Kidney tubule cell (primary cell): ENCODE measurements at places on chromosomes 4 and X.
A peak's percentile ranks its signal among the peaks of the same experiment; 100 is the strongest.

DNA sequence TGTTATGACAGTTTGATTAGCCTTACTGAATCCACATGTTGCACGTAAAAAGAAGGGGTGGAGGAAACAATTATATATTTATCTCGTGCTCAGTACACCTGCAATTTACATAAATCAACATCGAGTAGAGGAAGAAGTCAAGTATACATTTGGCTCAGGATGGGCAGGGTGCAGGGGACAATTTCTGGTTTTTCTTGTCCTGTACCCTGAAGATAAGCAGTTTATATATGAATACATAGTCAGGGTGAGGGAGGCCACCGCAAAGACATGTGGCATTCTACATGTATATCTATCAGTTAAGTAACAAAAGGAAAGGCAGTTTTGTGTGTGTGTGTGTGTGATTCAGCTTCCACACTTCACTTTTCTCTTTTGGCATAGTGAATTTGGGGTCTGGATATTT lies 11.1 kb upstream of the EREG start:
- no peak for DNase-seq

DNA sequence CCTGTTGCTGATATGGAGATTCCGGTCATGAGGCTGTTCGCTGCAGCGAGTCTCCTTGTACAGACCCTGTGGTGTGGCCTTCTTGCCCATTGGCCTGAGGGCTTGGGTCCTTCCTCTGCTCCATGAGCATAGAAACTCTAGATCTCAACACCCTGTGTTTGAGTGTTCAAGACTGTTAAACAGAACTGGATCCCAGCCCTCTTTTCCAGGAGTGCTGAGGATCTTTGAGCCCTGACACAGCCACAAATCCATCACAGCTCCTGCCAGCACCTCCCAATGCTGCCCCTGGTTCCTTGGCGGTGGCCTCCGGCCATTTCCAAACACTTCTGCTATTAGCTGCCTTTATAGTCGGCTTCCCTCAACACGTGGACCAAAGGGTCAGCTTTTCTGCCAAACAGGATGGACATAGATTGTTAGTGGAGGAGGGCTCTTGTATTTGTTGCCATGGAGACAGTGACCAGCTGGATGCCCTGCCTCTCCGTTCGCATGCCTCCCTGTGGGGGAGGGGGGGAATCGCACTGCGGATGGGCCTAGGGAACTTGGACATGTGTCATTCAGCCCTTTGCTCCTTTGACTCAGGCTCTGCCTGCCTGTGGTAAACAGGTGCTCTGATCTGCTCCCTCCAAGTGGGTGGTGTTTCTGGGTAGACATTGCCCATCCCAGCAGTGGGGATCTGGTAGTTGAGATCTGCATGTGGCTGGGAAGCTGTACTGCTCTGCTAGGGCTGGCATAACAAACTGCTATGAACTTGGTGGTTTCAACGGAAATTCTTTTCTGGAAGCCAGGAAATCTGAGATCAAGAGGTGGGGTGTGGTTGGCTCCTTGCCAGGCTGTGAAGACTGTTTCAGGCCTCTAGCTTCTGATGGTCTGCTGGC lies 6.9 kb upstream of the WDR1 start:
- peak; percentile 93 for DNase-seq

GRCh38 chr4:6320663-6321062 lies 51.0 kb downstream of the WFS1 start:
- no peak for DNase-seq

GRCh38 chr4:82248903-82249632 lies 124.7 kb downstream of the HNRNPD start:
- no peak for DNase-seq

- DNase-seq = peak; percentile 54
These were observed 725 bp downstream of the FAM120C start for GRCh38 chrX:54182194-54182863.

DNA sequence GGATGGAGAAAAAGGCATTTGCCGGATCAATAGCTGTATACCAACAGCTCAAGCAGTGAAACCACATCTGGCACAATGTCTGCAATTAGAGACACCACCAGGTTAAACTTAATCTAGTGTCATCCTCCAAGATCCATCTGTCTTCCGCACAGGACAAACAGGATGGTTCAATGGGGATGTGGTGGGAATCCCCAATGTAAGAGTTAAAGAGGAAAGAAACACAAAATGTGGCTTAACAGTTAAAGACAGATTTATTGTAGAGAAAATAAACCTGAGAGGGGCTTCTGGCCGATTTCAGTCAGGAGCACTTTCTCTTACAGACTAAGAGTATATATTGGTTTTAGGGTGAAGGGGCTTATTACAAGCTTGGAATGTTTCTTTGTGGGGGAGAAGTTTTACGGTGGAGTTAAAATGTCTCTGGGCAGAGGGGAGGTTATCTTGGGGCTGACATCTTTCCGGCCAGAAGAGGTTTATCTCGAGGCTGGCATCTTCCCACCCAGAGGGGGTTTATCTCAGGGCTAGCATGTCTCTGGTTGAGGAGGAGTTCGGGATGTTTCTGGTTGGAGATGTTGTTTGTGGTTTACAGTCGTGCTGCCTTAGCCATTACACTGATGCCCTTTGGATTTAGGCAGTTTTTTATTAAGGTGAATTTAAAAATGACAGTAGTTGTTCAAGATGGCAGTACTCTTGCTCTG lies 61.7 kb downstream of the KANTR start:
- DNase-seq = no peak

- no peak for DNase-seq
These were observed 84.3 kb upstream of the PLAC1 start for GRCh38 chrX:134742573-134742972.

DNA sequence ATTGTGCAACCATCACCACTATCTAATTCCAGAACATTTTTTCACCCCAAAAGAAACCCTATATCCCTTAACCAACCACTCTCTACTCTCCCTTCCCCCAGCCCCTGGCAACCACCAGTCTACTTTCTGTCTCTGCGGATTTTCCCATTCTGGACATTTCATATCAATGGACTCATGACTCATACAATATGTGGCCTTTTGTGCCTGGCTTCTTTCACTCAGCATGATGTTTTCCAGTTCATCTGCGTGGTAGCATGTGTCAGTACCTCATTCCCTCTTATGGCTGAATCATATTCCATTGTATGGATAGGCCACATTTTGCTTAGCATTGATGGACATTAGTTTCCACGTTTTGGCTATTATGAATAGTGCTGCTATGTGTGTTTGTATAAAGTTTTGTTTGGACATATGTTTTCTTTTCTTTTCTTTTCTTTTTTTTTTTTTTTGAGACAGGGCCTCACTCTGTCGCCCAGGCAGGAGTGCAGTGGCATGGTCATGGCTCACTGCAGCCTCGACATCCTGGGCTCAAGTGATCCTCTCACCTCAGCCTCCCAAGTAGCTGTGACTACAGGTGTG lies 335.4 kb downstream of the BCOR start:
- peak; percentile 59 for DNase-seq

DNA sequence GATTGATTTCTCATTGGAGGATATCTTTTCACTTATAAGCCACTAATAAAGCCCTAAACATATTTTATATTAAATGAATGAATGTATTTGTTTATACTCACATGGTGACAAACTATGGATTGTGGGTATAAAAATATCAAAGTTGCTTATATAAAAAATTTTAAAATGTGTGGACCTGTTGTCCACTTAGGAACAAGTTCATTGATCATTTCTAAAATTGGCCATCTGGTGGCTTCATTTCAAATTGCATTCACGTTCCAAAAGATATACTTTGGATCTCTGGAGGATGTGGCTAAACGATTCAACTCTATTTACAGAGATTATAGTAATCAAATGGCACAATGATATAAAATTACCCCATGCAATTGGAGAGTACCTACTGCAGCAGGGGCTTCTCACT lies 32.5 kb downstream of the FSTL5 start:
- DNase-seq = no peak

- no peak for DNase-seq
These were observed 59.0 kb downstream of the NHS start for GRCh38 chrX:17433965-17434364.
